Gastroesophageal sphincter (tissue), 4 donors: ENCODE measurements at places on chromosomes 3 and 15. TPM values are rescaled to one million over a fixed set of nuclear protein-coding genes. Genes with fewer than 3 reads are reported as not detected.

DNA sequence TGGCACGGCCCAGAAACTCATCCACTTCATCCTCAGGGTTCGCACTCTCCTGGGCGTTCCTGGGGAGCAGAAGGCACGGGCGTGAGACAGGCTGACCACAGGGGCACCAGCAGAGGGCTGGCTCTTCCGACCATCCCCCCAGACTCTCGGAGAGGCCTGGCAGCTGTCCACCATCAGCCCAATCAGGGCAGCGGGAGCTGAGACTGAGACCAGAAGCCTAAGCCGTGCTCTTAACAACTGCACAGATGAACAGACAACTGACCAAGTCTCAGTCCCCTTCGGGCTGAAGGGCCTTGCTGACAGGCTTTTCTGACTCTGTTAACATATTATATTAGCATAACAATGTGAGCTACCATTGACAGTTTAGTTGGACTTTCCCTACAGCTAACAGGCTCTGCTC lies 118.0 kb downstream of the SEC22A start:
- no peak for ATAC-seq

GRCh38 chr3:54251705-54252104 lies 129.4 kb downstream of the CACNA2D3 start:
- no peak for ATAC-seq

GRCh38 chr15:74863239-74864056 lies 9.7 kb downstream of the SCAMP2 start:
- ATAC-seq, result no peak

GRCh38 chr3:179970746-179971145 lies 66.0 kb downstream of the PEX5L start:
- ATAC-seq, result no peak

DNA sequence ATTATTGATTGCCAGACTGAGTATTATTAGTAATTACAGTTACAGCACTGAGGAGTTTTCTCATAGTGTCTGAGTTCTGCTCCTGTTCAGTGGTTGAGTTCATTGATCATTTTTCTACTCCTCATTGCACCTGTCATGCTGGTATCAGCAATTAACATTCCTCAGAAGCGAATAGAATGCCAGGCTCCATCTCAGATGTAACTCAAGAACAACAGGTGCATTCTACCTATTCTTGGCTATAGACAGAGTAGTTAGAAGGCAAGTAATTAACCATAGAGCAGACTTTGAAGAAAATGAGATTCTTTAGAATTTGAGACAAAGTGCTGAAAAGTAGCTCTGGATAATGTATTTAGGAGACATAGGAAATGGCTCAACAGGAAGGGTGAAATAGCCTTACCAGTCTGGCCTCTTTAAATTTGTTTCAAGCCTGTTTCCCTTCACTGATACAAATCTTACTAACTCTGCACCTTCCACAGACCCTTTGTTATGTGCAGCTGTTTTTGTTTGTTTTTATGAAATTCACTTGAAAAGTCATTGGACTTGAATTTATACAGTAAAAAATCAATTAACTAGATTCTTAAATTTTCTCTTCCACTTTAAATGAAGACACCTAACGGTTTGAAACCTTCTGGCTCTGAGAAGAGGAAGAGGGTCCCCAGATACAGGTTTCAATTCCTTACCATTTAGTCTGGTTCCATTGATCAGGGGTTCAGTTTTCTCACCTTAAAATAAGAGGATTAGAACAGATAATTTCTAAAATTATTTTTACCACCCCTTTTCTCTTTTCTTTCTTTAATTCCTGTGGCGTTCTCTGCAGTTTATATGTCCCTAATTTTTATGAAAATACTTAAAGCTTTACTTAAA lies 109.6 kb downstream of the FNDC3B start:
- no peak for ATAC-seq

Gene ATP10A
- 22.9 TPM for total RNA-seq
